Thoracic aorta (tissue), 2 donors: ENCODE measurements at places on chromosomes 4 and X. TPM values are rescaled to one million over a fixed set of nuclear protein-coding genes. Genes with fewer than 3 reads are reported as not detected.

FTHL17 gene
- total RNA-seq, result not detected

DNA sequence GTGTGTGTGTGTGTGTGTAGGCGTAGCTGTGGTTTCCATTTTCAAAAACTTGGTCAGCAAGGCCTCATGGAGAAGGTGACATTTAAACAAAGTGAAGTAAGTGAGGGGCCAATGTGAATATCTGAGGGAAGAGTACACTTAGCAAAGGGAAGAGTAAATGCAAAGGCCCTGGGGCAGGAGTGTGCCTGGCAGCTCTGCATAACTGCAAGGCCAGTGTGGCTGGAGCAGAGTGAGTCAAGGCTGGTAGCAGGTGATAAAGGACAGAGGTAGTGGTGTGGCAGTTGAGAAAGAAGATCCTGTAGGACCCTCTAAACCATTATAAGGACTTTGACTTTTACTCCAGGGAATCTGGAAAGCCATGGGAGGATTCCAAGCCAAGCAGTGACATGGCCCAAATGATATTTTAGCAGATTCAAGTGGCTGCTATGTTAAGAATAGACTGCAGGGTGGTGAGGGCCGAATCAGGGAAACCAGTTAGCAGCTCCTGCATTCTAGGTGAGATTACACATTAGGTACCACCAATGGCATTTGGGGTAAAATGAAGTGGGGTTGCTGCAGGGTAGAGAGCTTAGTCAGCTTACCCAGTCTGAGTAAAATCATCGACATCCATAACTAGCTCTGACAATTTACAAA is 5.9 kb upstream of the TBC1D1 start:
- DNase-seq, result no peak

NAP1L2 gene
- total RNA-seq, result 4.2 TPM

- no peak for DNase-seq
Observed at GRCh38 chr4:26101011-26101410, 187.0 kb downstream of the SMIM20 start.

- DNase-seq, result no peak
Observed at GRCh38 chr4:15333692-15334633, 93.9 kb upstream of the C1QTNF7 start.
